ENCODE measurements at places on chromosomes 12 and 14.

DNA sequence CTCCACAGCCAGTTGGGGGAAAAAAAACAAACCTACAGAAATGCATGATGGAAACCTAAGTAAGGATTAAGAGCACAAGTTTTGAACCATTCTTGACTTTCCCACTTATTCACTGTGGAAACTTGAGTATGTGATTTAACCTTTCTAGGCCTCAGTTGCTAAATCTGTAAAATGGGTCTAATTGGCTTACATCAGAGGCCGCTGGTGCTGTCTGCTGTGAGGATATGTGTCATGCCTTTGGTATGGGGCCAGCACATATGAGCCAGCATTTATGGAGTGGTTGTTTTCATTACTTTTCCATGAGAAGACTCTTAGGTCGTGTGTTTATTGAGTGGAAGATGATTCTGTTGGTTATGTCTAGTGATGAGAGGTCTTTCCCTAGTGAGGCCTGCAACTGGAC, 102.4 kb downstream of the ESR2 start:
- DNase-seq, result no peak

- no peak for DNase-seq
These were observed 8.8 kb upstream of the FGF6 start for GRCh38 chr12:4454315-4454860.

GRCh38 chr12:8554451-8555195, 13.9 kb upstream of the CLEC4E start:
- DNase-seq, result no peak

DNA sequence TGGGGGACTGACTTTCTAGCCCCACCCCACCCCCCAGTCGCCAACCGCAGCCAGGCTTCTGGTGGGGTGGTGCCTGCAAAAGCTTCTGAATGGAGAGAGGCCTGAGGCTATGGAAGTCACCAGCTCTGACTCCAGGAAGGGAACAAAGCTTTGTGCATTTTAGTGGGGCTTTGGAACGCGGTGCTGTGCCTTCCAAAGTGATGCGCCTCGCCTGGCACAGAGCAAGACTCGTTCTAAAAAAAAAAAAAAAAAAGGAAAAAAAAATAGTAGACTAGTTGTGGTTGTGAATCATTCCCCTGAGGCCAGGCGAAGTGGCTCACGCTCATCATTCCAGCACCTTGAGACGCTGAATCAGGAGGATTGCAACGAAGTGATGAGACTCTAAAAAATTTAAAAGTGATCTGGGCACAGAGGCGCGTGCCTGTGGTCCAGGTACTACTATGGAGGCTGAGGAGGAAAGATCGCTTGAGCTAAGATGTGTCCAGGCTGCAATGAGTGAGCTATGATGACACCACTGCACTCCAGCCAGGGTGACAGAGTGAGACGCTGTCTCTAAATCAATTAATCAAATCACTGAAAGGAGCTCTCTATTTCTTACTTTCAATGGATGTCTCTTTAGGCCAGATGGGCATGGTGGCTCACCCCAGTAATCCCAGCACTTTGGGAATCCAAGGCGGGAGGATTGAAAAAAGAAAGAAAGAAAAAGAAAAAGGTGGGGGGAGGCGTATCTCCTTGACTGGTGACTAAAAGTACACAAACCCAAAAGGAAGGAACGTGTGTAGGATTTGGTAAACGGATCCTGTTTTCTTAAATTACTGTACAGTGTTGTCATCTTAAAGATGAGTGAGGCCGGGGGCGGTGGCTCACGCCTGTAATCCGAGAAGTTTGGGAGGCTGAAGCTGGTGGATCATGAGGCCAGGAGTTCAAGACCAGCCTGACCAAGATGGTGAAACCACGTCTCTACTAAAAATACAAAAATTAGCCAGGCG, 259.6 kb upstream of the ALG10B start:
- DNase-seq, result no peak

GRCh38 chr14:24329736-24330135, 5.1 kb downstream of the ADCY4 start:
- DNase-seq, result no peak

DNA sequence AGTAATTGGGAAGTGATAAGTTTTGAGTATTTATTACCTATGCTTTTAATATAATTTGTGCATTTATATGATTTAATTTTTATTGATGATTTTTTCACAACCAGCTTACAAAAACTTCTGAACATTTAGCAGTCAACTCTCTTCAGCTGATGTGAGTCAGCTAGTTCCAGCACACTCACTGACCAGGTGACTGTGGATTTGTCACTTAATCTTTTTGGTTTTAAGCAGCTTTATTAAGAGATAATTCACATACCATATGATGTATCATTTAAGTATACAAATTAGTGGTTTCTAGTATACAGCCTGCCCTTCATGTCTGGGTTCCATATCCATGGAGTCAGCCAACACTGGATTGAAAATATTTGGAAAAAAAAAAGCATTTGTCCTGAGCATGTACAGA, 103.5 kb downstream of the SYNE2 start:
- peak; percentile 17 for DNase-seq

DNA sequence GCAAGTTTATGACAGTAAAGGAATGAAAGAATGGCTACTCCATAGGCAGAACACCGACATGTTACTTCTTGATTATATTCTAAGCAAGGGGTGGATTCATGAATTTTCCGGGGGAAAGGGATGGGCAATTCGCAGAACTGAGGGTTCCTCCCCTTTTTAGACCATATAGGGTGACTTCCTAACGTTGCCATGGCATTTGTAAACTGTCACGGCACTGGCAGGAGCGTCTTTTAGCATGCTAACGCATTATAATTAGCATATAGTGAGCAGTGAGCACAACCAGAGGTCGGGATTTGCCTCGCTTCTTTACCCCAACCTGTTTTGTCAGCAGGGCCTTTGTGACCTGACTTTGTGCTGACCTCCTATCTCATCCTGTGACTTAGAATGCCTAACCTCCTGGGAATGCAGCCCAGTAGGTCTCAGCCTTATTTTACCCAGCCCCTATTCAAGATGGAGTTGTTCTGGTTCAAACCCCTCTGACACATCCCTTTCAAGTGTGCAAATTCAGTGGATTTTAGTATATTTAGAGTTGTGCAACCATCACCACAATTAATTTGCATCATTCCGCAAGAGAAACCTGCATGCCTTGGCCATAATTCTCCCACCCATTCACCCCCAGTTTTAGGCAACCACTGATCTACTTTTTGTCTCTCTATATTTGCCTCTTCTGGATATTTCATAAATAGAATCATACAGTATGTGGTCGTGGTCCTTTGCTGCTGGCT, 27.4 kb downstream of the PALS1 start:
- no peak for DNase-seq

- DNase-seq, result no peak
These were observed 25.4 kb downstream of the NEK9 start for GRCh38 chr14:75101491-75101890.

DNA sequence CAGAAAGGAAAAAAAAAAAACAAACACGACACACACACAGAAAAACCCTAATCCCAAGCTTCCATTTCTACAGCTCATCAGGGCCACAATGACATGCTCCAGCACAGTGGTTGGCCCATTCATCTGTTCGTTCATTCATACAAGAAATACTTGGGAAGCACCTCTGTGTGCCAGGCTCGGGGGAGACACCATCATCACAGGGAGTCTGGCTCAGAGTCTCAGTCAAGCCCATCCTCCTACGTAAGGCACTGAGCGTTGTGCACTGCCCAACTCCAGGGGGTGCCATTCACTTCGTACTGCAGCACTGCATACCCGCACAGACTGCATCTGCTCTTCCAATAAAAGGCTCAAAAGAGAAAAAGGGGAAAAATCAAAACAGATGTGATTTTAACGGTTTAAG, 15.3 kb downstream of the VPS37B start:
- DNase-seq, result no peak

- DNase-seq, result no peak
These were observed 38.2 kb upstream of the TSPAN9 start for GRCh38 chr12:3038926-3039510.

DNA sequence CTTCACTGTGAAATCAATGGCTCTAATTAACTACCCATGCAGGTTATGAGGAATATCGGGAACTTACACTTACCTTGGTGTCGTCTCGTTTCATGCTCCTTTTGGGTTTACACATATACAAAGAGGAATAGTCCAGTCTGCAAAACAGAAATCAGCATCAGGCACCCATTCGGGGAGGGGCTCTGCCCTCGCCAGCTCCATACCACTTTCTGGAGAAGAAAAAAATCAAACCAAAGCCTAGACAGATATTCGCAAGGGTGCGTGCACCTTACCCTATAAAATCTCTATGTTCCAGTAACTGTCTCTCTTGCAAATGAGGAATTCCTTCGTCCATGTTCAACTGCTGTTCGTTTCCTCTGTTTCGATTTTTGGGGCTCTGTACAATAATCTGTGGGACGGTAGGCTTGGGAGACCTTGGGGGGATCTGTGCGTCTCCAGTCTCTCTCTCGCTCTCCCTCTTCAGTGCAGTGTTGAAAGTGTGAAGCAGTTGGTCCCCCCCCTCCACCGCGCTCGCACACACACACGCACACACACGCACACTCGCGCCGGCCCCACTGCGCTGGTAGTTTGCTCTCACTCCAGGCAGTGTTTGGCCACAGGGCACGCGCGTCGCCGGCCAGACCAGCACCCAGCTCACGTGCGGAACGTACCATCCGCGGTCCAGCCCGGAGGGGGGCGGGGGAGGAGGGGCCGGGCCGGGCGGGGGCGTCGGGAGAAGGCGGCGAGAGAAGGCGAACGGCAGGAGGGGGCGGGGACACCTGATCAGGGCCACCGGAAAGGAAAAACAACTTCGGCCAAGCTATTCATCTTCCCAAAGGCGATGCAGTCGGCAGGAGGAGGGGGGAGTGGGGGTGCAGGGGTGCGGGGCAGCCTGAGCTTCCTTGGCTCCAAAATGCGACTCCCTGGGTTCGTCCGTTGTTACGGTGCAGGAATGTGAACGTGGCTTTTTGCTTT, at the start of gene BHLHE41:
Gene BHLHE41 (minus strand): TSS at position 592 of the 954 bp plus-strand sequence. CDS start 258 bp downstream, at position 334.
- no peak for DNase-seq

DNA sequence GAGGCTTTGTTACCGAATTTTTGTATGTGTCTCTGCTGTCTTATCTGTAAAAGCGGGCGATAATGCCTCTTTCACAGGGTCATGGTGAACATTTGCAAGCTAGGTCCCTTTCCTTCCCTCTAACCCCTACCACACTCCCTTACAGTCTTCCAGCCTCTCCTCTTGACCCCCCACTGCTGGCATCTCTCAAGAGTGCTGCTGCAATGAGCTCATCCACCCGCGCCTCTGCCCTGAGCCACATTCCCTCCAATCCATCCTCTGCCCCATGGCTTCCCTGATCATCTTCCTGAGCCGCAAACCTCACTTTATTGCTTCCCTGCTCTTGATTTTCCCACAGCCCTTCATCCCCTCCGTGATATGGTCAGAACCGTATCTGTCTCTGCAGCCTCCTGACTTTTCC, 343.6 kb downstream of the BCL11B start:
- no peak for DNase-seq

DNA sequence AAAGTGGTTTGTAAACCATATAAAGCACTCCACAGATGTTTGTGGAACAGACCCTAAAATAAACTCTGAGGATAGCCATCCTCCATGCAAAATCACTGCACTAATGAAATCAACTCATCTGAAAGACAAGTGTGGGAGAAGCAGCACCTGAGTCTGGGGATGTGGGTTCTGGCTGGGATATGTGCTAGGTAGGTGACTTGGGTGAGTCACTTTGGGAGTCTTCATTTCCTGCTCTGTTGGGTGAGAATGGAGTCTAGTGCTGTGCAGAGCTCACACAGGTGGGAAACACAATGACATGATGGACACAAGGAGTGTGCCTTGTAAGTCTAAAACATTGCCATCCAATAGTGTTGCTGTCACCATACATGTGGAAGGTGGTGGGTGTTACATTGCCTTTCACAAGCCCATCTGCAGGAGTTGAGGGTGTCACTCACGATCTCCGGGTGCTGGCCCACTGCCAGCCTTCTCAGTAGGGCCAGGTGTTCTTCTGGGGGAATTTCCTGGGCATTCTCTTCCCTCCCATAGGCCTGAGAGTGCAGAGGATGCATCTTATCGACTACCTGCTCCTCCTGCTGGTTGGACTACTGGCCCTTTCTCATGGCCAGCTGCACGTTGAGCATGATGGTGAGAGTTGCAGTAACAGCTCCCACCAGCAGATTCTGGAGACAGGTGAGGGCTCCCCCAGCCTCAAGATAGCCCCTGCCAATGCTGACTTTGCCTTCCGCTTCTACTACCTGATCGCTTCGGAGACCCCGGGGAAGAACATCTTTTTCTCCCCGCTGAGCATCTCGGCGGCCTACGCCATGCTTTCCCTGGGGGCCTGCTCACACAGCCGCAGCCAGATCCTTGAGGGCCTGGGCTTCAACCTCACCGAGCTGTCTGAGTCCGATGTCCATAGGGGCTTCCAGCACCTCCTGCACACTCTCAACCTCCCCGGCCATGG, 2.0 kb downstream of the SERPINA4 start:
- DNase-seq, result no peak

DNA sequence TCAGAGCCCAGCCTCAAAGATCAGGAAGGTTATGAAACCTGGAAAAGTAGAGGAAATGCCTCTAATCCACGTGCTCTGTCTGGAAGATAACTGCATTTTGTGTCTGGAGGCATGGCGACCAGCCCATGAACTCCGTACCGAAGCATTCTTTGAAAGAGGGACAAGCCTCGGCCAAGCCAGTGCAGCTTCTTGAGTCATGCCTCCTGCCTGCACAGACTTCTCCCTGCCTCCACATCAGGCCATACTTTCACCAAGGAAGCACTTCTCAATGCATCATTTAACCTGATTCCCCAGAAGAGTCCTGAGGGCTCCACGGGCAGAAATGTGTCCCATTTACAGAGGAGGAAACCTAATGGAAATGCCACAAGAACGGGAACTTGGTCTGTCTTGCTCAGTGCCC, 3.4 kb downstream of the ACTN1 start:
- DNase-seq, result no peak

DNA sequence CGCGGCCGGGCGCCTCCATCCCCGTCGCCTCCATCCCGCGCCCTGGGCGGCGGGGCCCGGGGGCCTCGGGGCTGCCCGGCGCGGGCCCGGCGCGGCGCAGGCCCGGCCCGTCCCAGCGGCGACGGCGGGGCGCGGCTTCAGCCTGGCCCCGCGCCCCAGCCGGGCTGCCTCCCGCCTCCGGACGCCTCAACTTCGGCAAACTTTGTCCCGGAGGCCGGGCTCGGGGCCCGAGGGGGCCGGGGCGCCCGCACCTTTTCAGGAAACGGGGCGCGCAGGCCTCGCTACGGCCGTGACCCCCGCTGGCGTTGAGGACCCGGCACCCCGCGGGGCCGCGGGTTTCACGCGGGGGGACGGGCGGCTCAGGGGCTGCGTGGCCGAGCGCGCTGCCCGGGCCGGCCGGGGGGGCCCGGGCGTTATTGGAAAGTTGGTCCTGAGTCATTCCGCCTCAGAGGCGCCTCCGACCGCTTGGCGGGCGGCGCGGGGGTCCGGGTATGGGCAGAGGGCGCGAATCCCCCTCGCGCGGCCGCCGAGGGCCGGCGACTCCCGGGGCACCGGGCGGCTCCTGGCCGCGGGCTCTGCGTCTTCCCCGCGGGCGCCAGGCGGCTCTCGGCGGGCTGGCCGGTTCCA, 575 bp downstream of the TRAF3 start:
- DNase-seq, result no peak
